ENCODE measurements at places on chromosomes 3 and 15.
A peak's percentile ranks its signal among the peaks of the same experiment; 100 is the strongest.

- DNase-seq: no peak
Measured at GRCh38 chr3:73536952-73537351, 87.8 kb downstream of the PDZRN3 start.

GRCh38 chr15:27258287-27258686 lies 287.3 kb downstream of the GABRG3 start:
- DNase-seq: no peak

GRCh38 chr15:83694536-83694935 lies 40.6 kb downstream of the ADAMTSL3 start:
- no peak for DNase-seq

GRCh38 chr15:82314769-82315518 lies 34.3 kb downstream of the GOLGA6L10 start:
- DNase-seq: no peak

GRCh38 chr15:64749999-64750657 lies 25.3 kb downstream of the RBPMS2 start:
- DNase-seq: peak; percentile 35

DNA sequence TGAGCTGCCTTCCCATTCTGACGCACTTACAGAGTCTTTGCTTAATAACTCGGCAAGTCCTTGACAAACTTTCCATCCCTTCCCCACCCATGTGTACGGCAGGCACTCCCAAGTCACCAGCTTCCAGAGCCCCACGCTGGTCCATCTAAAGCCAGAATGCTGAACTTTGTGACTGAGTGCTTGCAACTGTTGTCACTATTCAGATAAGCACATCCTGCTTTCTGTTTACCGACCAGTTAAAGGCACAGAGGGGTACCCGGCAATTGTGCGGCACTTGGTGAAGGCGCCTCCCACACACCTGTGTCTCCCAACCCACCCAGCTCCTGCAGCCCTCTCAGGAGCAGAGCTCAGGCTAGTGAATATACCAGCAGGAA lies 430.6 kb downstream of the FOXP1 start:
- no peak for DNase-seq

- DNase-seq: peak; percentile 47
Measured at GRCh38 chr3:131730581-131730980, 227.8 kb upstream of the MRPL3 start.

GRCh38 chr3:126406389-126407296 lies 11.9 kb downstream of the CFAP100 start:
- no peak for DNase-seq

GRCh38 chr3:6526321-6526720 lies 334.6 kb upstream of the GRM7 start:
- DNase-seq: no peak

- DNase-seq: no peak
Measured at GRCh38 chr3:13541691-13542090, 7.2 kb upstream of the FBLN2 start.

GRCh38 chr3:158352551-158352950 lies 218.4 kb upstream of the MLF1 start:
- DNase-seq: no peak

DNA sequence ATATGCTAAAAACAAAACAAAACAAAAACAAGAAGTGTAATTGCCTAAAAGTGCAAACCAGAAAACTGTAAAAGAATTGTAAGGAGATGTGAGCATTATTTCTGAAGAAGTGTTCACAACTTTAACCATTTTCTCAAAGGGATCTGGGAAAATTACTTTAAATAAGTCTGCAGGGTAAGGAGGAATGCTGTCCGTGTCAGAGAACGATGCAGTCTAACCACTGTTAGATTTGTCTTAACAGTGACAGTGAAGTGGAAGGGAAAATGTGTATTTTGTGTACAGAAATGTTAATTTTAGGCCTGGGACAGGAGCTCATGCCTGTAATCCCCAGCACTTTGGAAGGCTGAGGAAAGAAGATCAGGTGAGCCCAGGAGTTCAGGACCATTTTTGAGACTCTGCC lies 95.7 kb downstream of the DLG1 start:
- DNase-seq: no peak

- DNase-seq: no peak
Measured at GRCh38 chr3:128557531-128558280, 64.7 kb upstream of the GATA2 start.

- no peak for DNase-seq
Measured at GRCh38 chr3:176088962-176089383, 1108.3 kb downstream of the TBL1XR1 start.

DNA sequence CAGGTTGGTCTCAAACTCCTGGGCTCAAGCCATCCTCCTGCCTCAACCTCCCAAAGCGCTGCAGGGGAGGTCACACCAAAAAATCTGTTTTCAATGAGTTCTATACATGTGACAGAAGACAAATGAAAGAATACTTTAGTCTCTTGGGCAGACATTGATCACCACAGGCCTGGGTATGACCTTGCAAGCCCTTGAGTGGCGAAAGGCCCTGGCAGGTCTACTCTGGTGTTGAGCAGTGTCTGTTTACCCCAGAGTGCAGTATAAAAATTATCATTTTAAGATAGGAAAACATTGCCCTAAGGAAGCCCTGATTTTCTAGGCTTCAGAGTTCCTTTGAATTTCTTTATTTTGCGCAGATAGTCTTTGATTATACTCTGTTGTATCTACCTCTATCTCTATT lies 61.6 kb upstream of the GBE1 start:
- no peak for DNase-seq

All from adipocyte (in vitro differentiated cells).